Activated T-cell treated with anti-CD3 and anti-CD28 coated beads for 4 hours (primary cell): ENCODE measurements at places on chromosomes 7 and 10.
A peak's percentile ranks its signal among the peaks of the same experiment; 100 is the strongest.

GRCh38 chr7:23276947-23277346 lies 22.2 kb upstream of the MALSU1 start:
- no peak for DNase-seq

DNA sequence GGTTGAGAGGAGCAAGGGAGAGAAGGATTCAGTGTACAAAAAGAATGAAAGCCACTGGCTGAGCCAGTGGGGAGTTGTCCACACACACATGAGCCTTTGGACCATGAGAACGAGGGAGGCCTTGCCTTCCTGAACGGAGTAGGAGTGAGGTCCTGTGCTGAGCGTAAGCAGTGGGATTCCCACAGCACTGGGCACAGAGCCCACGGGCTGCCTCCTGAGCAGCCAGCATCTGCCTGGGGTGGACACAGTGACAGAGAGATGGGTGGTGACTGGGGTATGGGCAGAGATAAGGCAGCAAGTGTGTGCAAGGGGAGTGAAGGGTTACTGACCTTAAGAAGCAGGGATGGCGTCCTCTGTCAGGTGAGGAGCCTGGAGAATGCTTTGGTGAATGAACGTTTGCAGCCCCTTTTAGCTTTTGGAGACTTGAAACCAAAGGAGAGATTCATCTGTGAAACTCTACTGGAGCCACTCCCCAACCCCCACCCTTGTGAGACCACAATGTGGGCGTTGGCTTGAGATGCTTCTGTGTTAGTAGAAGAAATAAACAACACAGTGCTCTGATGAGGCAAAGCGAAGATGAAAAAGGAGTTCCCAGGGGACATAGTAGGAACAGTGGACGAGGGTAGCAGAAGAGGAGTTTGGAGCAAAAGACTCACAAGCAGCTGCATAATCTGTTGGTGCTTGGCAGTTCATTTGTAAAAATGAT lies 56.5 kb downstream of the FIGNL1 start:
- DNase-seq = peak; percentile 38

DNA sequence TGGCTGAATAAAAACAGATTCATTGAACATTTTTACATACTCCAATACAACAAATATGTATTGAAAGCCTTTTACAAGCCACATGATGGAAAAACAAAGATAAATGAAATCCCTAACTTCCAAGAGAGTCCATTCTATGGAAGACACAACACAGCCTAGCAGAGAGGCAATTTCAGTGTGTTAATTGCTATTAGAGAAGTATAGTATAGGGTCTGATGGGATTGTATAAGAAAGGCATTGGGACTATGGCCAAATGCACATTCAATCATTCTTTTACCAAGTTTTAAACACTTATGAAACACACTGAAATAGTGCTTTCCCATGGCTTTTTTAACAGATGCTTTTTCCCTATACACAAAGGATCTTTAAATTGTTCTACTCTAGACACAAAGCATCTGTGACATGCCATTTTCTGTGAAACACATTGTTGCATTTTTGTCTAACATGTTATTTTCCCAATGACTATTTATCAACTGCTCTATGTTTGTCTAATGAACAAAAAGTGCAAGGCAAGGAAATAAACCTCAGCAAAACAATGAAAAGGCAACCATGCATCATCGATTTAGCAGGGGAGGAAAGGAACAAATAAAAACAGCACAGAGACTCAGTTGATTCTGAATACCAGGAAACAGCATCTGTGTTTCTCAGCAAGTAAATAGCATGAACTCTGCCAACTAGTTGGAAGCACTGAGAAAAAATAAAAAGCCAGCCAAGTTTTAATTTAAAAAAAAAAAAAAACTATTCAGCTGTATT lies 42.4 kb upstream of the PHYHIPL start:
- DNase-seq = no peak

GRCh38 chr10:12020574-12020973 lies 22.0 kb downstream of the UPF2 start:
- DNase-seq = no peak

GRCh38 chr7:109984729-109985128 lies 1106.2 kb upstream of the LRRN3 start:
- no peak for DNase-seq

GRCh38 chr10:74967911-74968666 lies 141.7 kb downstream of the KAT6B start:
- no peak for DNase-seq

DNA sequence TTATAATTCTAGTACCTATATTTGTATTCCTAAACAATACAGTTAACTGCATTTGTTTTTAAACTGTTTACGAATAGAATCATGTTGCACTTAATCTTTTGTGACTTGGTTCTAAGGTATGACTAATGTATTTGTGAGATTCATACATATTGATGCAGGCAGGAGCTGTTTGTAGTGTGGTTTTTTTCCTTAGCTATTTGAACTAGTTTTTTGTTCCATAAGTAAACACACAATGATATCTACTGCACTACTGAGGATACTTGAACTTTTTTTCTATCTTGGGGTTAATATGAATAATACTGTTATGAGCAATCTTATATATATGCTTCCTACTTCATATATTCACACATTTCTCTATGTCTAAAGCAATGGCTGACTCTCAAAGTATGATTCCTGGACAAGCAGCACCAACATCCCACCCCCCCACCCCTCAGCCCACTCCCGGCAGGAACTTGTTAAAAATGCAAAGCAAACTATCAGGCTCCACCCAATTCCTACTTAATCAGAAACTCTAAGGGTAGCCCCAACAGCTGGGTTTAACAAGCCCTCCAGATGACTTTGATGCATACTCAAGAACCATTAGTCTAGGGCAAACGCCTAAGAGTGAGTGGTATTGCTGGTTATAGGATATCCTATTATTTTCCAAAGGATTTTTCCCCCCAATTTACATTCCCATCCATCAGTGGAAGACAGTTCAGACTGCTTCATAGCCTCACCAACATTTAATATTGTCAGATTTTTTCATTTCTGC lies 25.8 kb downstream of the BRAF start:
- DNase-seq = no peak

- no peak for DNase-seq
These were observed 181.1 kb downstream of the HERPUD2 start for GRCh38 chr7:35513828-35514227.

- DNase-seq = no peak
These were observed 5.4 kb upstream of the HSPB1 start for GRCh38 chr7:76296743-76297740.

DNA sequence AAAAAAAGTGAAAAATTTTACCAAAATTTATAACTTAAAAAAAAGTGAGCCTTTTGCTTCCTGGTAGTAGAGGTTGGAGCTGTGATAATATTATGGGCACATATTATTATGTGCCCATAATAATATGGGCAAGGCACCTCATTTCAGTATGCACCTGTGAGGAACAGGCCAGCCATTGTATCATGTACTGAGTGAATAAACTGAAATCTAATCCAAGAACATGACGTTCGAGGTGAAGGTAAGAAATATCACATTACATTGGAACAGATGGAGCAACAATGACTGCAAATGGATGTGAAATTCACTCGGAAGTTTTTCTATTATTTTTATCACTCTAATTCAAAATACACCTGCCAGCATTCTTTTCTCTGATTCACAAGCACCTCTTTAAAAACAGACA lies 216.0 kb downstream of the KLF6 start:
- no peak for DNase-seq

GRCh38 chr7:158257516-158258410 lies 329.9 kb downstream of the PTPRN2 start:
- no peak for DNase-seq

- DNase-seq = no peak
These were observed 73.6 kb downstream of the OTUD1 start for GRCh38 chr10:23512355-23513058.

- DNase-seq = no peak
These were observed 52.5 kb upstream of the CAMK2B start for GRCh38 chr7:44377681-44378421.

DNA sequence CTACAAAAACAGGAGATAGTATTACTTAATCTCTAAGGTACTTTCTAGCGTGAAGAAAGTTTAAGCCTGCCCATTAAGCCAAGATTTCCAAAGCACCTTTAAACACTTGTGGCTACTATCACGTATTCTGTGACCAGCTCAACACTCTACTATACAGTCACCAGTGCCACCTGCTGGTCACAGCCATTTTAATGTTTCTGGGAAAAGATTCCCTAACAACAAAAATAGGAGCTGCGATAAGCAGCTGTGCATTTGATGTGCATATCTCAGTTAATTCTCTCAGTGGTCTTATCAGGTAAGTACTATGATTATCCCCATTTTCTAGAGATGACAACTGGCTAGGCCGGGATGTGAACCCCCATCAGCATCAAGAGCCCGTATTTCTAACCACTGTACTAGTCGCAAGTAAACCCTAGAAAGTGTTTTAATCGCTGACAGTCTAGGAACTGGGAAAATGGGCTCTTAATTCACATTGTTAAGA lies 860 bp downstream of the SEC31B start:
- DNase-seq = peak; percentile 59

- DNase-seq = peak; percentile 21
These were observed 155.5 kb upstream of the LYZL2 start for GRCh38 chr10:30784897-30785605.

DNA sequence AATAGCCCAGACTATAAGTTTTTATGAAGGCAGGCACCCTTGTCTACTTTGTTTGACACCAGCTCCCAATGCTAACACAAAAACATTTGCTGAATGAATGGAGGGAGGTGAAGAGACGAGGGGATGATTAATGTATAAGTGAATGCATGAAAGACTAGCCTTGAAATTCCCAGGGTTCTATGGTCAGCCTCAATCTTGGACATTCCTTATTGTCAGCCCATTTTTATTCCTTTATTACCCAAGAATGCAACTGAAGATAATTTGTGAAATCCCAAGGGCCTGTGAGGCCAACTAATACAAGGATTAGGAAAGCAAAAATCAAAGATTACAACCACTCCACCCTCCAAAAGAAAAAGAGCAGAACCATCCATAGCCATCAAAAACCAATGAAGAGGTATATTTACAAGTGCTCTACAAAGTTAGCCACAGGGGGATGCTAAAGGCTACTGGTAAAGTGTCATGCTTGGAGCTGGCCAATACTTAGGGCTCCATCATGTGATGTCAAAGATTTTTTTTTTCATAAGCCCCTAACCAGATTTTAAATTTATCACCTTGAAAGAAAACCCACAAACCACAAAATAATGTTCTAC lies 40.0 kb upstream of the ASAH2 start:
- no peak for DNase-seq

DNA sequence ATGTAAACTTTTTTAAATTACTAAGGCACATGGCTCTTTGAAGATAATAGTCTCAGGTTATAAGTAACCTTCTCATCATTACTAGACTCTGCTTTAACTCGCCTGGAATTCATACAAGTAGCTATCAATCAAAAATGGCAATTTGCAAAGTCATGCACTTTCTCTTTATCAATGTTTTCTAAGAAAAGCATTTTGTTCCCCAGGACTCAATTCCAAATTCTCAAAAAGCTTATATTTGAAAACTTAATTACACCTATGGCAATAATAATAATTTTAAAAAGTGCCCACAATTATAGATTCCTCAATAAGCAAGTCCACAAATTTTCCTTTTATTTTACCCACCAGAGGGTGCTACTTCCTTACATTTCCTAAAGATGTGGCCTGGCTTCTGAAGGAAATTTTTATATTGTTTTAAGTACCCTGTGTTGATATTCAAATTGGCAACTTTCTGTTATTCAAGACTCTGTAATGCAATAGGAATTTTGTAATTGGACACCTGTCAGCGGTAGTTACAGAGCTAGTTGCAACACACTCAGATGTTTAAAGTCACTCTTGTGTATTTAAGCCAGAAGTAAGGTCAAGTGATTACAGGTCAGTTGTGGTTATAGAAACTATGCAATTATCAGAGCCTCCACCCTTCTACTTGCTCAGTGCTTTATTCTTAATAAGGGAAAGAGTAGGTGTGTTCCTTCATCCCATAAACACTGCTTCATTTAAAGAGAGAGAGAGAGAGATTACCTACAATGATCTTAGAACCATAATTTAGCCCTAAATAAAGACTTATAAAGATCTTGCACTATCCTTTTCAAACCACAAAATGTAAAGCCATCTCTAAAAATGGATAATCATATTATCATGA lies 47.1 kb upstream of the HYAL4 start:
- DNase-seq = no peak

- no peak for DNase-seq
These were observed 15.3 kb upstream of the TMEM248 start for GRCh38 chr7:66905689-66906088.

DNA sequence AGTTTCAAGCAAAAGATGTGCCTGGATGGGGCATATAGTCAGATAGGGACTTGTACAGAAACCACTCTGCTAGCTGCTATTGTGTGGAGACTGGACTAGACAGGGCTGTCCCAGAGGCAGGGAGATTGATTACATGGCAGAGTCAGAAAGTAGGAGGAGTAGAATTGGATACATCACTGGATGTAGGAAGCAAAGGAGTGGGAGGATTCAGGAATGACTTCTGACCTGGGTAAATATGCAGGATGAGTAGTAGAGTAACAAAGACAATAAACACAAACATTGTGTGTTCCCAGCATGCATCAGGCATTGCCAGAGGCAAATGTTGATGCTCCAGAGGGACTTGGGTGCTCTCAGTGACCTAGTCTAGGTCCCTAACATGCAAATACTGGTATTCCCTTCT lies 30.9 kb upstream of the MAT1A start:
- DNase-seq = no peak

GRCh38 chr10:84226616-84227015 lies 1.3 kb upstream of the LRIT2 start:
- no peak for DNase-seq

DNA sequence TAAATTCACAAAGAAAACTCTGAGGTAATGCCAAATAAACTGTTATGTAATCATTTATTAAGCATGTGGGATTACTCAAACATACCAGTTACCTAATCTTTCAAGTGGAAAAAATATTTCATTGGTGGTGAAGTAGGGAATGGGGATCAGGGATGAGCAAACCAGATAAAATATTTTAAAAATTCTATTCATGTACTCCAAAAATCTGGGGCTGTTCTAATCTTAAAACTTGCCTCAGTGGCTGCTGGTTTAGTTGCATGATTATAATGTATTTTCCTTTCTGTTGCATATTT lies 19.5 kb downstream of the LMOD2 start:
- DNase-seq = no peak

GRCh38 chr10:37667736-37668135 lies 189.7 kb downstream of the ZNF248 start:
- no peak for DNase-seq

DNA sequence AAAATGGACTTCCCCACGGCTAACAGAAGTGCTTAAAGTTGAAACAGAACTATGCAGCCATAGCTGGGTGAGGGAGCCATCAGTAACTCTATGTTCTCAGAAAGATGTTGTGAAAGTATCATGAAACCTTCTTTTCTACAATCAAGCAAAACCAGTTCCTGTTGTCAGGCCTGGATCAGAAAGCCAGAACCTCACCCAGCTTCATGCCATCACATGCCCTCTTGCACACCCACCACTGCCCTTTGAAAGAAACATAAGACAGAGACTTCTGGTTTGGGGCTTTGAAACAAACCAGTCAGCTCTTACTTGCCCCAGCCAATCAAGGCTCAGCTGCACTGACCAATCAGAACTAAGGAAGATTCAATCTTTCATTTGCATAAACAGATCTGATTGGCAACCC lies 230.8 kb upstream of the FERD3L start:
- DNase-seq = no peak

GRCh38 chr7:71419546-71420337 lies 287.8 kb downstream of the GALNT17 start:
- no peak for DNase-seq

- no peak for DNase-seq
These were observed 150.2 kb upstream of the EEPD1 start for GRCh38 chr7:36002900-36003299.

- no peak for DNase-seq
These were observed 458.3 kb downstream of the PTPRN2 start for GRCh38 chr7:158129037-158130022.

- DNase-seq = no peak
These were observed 220.5 kb downstream of the CCSER2 start for GRCh38 chr10:84548869-84549268.

- no peak for DNase-seq
These were observed 58.4 kb upstream of the MACROH2A2 start for GRCh38 chr10:69994262-69994661.
